ENCODE measurements at places on chromosomes 1 and 21. TPM values are rescaled to one million over a fixed set of nuclear protein-coding genes. Genes with fewer than 3 reads are reported as not detected.

DNA sequence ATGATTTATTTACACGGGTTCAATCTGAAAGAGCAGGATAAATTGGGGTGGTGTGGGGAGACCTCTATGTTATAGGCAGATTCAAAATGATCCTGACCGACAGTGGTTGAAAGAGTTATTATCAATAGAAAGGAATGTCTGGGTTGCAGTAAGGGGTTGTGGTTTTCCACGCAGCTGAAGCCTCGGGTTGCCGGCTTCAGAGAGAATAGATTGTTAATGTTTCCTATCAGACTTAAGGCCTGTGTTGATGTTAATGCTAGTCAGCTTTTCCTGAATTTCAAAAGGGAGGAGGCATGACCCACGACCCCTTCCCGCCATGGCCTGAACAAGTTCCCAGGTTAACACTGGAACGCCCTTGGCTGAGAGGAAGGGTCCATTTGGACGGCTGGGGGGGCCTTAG, 2.2 kb upstream of the UBE2J2 start:
- no peak for DNase-seq

- no peak for DNase-seq
Measured at GRCh38 chr1:82273816-82274215, 473.1 kb downstream of the ADGRL2 start.

DNA sequence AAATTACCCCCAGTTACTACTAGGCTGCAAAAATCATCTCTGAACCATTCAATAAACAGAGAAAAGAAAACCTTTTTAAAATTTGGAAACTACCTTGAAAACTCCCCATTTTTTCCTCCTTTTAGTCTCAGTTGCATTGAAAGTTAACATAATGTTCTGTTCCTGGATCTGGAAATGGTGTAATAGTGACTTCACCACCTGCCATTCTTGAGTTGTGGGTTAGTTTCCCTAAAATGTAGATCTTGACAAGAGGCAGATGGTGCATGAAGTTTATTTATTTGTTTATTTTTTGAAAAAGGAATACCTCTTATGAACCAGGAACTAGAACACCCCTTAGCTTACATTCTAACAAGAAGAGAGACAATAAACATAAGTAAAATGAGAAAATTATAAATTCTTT, 72.8 kb downstream of the ATF6 start:
- no peak for DNase-seq

ZMPSTE24 gene
- total RNA-seq = 27.2 TPM

DENND2C gene
- 2.3 TPM for total RNA-seq

C1QA gene
- total RNA-seq = not detected

RHEX gene
- total RNA-seq = not detected

All from mesothelial cell of epicardium (in vitro differentiated cells).